ENCODE measurements at places on chromosomes 5 and 9.
A peak's percentile ranks its signal among the peaks of the same experiment; 100 is the strongest.

DNA sequence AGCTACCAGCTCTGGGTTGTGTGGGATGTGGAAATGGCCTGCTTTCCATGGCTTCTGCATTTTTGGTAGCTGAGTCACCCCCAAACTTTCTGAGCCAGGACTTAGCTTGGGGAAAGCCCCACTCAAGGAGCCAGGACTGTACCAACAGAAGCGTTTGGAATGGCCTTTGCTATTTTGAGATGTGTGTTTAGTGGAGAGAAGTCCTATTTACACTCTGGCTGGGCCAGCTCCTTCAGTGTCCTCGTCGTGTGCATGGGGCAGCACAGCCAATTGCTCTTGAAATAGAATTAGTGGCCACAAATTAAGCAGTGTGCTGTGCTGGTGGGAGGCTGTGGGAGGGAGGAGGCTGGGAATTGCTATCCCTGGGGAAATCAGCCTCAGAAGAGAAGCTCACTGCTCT lies 51.6 kb downstream of the ENTREP1 start:
- no peak for DNase-seq

DNA sequence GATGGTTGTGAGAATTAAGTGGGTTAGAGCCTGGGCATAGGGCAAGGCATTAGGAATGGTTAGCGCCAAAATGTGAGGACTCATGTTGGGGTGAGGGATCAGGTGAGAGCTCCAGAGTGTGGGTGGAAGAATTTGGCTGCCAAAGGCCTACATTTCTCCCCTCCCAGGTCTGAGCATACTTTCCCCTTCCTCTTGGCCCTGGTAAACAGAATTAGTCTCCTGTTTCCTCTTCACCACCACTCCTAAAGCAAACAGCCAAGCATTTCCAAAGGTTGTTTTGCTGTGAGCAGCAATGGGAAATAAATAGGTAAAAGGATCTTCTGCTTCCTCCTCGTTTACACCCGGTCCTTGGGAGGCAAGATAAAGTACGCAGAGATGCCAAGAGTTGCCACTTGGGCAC lies 132.5 kb downstream of the ZSWIM6 start:
- no peak for DNase-seq

GRCh38 chr9:101226161-101226560 lies 158.6 kb downstream of the BAAT start:
- DNase-seq = no peak

- DNase-seq = no peak
Observed at GRCh38 chr9:26727471-26727870, 165.1 kb downstream of the CAAP1 start.

DNA sequence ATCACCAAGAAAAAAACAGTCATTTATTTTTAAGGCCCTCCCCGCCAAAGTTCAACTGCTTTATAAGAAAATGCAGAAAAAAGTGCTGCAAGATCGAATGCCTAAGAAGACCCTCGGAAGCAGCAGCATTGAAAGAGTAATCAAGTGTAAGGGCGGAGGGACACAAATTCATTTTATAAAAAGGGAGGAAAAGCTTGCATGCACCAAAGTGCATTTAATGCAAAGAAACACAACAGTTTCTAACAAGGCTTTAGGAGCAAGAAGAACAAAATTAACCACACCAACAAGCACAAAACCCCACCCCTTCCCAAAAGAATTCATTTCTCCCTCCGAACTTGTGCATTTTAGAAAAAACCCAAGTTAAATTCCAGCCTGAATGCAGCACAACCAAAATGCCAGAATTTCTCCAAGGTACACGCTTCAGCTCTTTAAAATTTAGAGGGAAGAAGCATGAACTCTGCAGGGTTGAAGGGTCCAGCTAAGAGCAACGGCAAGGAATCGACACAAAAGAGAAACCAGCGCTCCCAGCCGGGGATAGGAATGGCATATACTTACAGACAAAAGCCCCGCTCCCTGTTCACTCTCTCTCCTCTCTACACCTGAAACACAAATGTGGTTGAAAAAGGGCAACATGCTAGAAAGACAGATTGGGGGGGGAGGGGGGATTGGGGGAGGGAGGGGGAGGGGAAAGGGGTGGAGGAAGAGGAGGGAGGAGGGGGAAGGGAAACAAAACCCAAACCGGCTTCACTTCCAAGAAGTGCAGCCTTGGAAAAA lies at the start of gene NREP:
TSS of gene NREP (minus strand) at position 614 of the 774 bp plus-strand sequence. CDS start 1,422 bp downstream, outside the sequence.
- peak; percentile 83 for DNase-seq

- no peak for DNase-seq
Observed at GRCh38 chr5:57802131-57802530, 319.5 kb upstream of the ACTBL2 start.

GRCh38 chr5:150111122-150111521 lies 24.8 kb upstream of the CSF1R start:
- no peak for DNase-seq

- DNase-seq = no peak
Observed at GRCh38 chr5:10689391-10690081, 71.5 kb downstream of the DAP start.

DNA sequence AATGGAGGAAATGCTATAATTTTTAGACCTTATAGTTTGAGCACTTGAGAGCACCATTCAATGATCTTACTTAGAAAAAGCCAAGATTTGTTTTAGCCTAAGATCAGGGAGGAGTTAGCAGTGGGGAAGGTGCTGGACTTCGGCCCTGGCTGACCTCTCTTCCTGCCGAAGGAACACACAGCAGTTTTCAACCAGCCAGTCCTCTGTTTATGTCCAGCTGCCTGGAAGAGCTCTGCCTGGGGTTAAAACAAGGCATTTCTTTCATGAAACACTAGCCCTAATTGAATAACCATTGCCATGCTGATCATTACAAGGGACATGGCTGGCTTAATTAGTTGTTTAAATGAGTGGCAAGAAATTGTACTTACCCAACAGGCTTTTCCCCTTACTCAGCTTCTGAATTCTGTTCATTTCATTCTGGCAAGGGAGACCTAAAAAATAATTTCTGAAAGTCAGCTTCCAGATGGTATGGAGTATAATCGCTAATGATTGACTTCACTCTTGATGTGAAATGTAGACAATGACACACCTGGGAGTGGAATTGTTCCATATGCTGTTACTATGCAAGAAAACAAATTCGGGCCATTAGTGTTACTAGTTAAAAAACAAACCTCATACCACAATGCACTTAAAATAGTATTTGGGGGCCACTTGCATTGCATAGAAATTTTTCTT lies 514.2 kb downstream of the SPOCK1 start:
- DNase-seq = no peak

GRCh38 chr5:96984506-96985192 lies 48.8 kb downstream of the LNPEP start:
- no peak for DNase-seq

DNA sequence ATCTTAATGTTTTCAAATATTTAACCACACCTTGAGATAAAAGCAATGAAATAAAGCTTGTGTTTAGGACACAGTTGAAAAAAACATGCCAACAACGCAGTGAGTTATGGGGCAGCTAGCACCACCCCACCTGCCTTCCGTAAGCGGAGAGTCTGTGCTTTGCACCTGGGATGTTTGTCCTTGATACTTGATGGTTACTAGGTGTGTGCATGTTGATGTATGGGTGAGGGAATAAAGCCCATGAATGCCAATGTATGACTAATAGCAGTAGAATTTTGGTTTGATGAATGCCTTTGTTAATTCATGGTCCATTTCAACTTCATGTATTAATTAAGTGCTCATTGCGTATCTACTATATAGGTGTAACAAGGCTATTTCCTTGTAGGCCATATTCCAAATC lies 74.0 kb downstream of the PCSK5 start:
- no peak for DNase-seq

- DNase-seq = no peak
Observed at GRCh38 chr9:33159777-33160127, 7.4 kb downstream of the B4GALT1 start.

DNA sequence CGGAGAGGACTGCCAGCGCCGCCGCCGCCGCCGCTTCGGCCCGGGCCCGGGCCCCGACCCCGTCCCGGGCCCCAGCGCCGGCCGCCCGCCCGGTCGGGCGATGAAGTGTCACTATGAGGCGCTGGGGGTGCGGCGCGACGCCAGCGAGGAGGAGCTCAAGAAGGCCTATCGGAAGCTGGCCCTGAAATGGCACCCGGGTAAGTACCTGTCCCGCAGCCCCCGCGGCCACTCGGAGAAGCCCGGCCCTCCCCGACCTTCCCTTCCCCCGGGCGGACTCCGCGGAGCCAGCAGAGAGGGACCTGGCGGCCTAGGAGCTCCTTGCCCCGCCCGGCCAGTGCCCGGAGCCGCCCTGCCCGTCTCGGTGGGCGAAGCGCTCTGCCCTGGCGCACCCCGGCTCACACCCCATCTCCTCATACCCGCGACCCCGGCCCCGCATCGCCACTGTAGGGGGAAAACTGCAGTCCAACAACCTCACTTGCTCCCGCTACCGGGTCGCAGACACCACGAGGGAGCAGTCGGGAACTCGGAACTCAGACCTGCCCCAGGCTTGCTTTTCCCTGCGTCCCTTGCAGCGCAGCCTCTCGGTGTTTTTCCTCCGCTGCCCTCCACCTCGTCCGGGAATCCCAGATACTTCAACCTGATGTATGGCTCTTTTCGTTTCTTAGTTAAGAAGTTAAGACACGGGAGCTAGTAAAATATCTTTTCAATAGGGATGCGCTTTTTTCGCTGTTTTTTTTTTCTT lies 532 bp downstream of the DNAJC21 start:
- no peak for DNase-seq

DNA sequence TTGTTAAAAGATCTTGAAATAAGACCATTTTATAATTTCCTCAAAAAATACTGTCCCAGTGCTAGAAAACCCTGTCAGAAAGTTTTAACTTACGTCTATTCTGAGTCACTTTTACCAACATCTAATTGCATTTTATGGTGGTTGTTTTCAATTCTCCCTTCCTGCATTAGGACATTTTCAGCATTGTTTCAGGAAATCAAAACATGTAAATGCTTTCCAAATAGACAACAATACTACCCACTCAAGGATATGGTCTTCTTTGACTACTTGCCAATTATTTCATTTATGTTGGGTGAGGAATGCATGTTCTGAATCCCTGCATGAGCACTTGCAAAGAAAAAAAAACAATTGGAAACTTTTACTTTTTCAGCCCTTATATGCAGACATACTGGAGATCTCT lies 284.6 kb upstream of the PDE4D start:
- no peak for DNase-seq

- no peak for DNase-seq
Observed at GRCh38 chr5:111945535-111945934, 188.5 kb upstream of the NREP start.

- no peak for DNase-seq
Observed at GRCh38 chr9:68694125-68694524, 10.9 kb upstream of the PIP5K1B start.

DNA sequence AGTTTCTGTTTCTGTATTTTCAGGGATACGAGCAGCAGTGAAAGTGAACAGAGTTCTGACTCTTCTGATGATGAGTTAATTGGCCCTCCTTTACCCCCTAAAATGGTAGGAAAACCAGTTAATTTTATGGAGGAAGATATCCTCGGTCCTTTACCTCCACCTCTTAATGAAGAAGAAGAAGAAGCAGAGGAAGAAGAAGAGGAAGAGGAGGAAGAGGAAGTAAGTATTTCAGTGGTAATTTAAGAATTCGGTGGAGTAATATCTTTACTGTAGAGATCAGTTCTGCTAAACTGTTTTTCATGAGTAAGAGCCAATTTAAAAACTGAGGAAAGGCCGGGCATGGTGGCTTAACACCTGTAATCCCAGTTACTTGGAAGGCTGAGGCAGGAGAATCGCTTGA lies 17.2 kb downstream of the WDR70 start:
- no peak for DNase-seq

DNA sequence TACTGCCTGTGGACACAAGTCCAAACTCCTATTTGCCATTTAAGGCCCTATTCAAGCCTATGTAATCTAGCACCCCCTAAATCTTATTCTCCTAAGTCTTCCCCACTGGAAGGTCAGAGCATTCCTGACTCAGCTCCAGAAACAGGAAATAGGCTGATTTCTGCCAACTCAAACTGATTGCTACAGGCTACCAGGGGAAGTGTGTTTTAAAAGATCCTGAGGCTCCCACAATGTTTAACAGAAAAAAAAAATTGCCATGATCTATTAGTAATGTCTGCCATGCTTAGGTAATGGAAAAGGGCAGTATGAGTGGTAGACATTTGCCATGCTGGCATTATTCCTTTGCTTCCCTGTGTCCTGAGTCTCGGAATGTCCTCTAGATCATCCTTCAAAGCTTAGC lies 65.8 kb upstream of the BRINP1 start:
- no peak for DNase-seq

DNA sequence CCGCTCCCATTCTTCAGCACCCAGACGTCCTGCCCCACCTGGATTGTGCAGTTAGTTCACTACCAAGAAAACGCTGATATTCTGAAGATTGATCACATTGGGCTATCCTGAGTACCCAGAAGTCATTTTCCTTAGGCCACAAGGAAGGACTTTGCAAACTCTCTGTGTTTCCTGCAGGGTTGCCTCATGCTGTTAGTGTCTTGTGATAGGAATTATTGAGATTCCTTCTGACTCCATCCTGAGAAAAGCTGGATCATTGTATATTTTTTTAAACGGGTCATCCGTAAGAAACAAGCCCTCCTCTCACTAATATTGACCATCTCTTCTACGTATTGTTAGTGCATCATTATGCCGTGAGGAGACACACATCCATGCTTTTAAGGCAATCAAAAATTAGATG lies 96.0 kb upstream of the DAPK1 start:
- DNase-seq = no peak

- no peak for DNase-seq
Observed at GRCh38 chr9:129130791-129131190, 19.6 kb downstream of the PTPA start.

GRCh38 chr9:77952635-77953328 lies 78.8 kb downstream of the GNAQ start:
- peak; percentile 6 for DNase-seq

- DNase-seq = no peak
Observed at GRCh38 chr5:115097236-115097635, 72.5 kb downstream of the TRIM36 start.

GRCh38 chr5:172766287-172767108 lies 4.5 kb downstream of the DUSP1 start:
- DNase-seq = no peak

DNA sequence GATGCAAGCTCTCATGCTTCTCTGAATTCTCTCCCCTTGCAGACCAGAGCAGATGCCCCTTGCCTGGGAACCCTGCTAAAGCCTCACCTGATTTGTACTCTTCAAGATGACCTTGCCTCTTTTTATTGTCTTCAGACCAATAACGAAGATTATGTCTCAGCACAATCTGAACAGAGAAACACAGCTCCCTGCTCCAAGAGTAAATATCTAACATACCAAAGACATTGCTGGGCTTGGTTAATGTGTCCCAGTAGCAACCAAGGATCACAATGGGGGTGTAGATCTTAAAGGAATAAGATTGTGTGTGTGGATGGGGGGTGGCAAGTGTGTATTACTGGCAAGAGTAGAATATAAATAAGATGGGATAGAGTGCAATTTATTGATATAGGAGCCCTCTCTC lies 67.6 kb upstream of the LHFPL2 start:
- no peak for DNase-seq

DNA sequence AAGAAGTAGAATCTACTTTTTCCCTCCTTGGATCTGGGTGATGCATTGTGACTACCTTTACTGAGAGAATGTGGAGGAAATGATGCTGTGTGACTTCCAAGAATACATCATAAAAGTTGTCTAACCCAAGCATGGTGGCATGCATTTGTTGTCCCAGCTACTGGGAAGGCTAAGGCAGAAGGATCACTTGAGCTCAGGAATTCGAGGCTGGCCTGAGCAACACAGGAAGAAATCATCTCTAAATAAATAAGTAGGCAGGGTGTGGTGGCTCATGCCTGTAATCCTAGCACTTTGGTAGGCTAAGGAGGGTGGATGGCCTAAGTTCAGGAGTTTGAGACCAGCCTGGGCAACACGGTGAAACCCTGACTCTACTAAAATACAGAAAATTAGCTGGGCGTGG lies 143.2 kb upstream of the VLDLR start:
- DNase-seq = no peak

GRCh38 chr5:9437741-9438240 lies 108.1 kb downstream of the SEMA5A start:
- no peak for DNase-seq
